ENCODE measurements at places on chromosomes 1 and 21. TPM values are rescaled to one million over a fixed set of nuclear protein-coding genes. Genes with fewer than 3 reads are reported as not detected.

OR2AK2 gene
- total RNA-seq = not detected

BARHL2 gene
- not detected for total RNA-seq

OR2L8 gene
- not detected for total RNA-seq

PRAMEF12 gene
- total RNA-seq = not detected

NEGR1 gene
- not detected for total RNA-seq

CSF1 gene
- 46.6 TPM for total RNA-seq

NUDT4B gene
- total RNA-seq = not detected

BCL2L15 gene
- 0.74 TPM for total RNA-seq

MTOR gene
- 52.2 TPM for total RNA-seq

FCER1G gene
- total RNA-seq = 1.1 TPM

VCAM1 gene
- 1.9 TPM for total RNA-seq

BATF3 gene
- 146 TPM for total RNA-seq

ALX3 gene
- not detected for total RNA-seq

OVAAL gene
- not detected for total RNA-seq

ADAMTS4 gene
- 0.69 TPM for total RNA-seq

DNASE2B gene
- total RNA-seq = not detected

NOTCH2 gene
- 53.5 TPM for total RNA-seq

GPR3 gene
- total RNA-seq = 3.6 TPM

KRTAP6-1 gene
- not detected for total RNA-seq

ITGB2 gene
- total RNA-seq = 197 TPM

MRPS15 gene
- total RNA-seq = 134 TPM

C1QTNF12 gene
- 1.2 TPM for total RNA-seq

SPRR1A gene
- total RNA-seq = not detected

TOR1AIP1 gene
- 49.8 TPM for total RNA-seq

OLFM3 gene
- total RNA-seq = not detected

MYOCOS gene
- not detected for total RNA-seq

LDLRAD1 gene
- total RNA-seq = not detected

OR2T29 gene
- total RNA-seq = not detected

GJC2 gene
- 0.67 TPM for total RNA-seq

TINAGL1 gene
- not detected for total RNA-seq

KIF21B gene
- 49.6 TPM for total RNA-seq

FAAP20 gene
- total RNA-seq = 64.3 TPM

TRIM67 gene
- not detected for total RNA-seq

SPAG17 gene
- total RNA-seq = not detected

All from activated CD8-positive, alpha-beta memory T cell treated with anti-CD3 and anti-CD28 coated beads for 36 hours (primary cell).